ENCODE measurements at places on chromosomes 7 and 10.

GRCh38 chr10:2244471-2244870 lies 507.1 kb upstream of the ADARB2 start:
- DNase-seq: no peak

GRCh38 chr10:69061305-69062161 lies 26.4 kb upstream of the SRGN start:
- DNase-seq: peak; percentile 39

GRCh38 chr7:130650611-130651120 lies 17.9 kb downstream of the COPG2 start:
- DNase-seq: no peak

GRCh38 chr10:30074933-30075332 lies 15.5 kb upstream of the JCAD start:
- DNase-seq: no peak

DNA sequence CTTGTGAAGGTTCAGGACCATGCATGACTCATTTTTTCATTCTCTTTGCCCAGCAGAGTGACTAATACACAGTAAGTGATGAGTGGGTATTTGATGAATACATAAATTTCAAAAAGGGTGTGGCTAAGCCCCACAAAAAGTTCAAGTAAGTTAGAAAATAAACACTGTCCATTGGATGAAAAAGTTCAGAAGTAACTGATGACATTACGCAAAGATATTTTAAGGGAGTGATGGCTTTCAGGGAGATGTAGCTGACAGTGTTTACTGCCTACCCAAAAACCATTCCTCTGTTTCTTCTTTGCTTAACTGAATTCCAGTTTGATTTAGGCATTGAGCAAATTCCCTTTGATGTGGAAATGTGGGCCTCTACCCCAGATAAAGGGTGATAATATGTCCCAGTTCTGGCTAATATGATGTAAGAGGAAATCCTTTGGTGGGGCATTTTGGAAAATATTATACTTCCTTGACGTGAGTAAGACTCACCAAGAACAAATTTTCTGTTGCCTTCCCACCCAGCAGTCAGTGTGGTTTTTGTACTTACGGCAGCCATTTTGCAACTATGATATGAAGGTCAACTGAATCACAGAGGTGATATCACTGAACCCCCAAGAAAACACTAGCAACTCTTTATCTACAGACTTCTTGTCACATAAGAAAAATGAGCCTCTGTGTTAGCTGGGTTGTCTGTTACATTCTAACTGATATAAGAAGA lies 29.0 kb upstream of the EBLN1 start:
- DNase-seq: peak; percentile 52

GRCh38 chr7:101935521-101936141 lies 118.2 kb downstream of the CUX1 start:
- DNase-seq: no peak
